ENCODE measurements at places on chromosomes 7 and 10.

DNA sequence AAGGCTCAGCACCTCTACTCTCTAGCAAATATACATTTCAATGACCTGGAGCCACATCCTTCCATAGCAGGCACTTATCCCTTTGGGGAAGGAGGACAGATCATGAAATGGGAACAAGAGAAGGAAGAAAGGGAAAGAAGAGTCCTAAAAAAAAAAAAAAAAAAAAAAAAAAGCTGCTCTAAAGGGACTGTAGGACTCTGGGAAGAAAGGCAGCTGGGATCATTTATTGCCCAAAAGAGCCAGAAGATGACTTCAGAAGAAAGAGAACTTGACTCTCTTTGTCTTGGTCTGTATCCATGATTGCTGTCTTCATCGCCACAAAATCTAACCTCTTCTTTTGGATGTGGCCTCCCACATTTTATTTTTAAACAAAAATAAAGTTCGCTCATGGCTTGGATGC, 203.6 kb upstream of the CELF2 start:
- no peak for DNase-seq

- no peak for DNase-seq
These were observed 20.8 kb downstream of the ZDHHC16 start for GRCh38 chr10:97466755-97467154.

GRCh38 chr7:41298409-41298808, 404.5 kb downstream of the INHBA start:
- DNase-seq, result no peak

DNA sequence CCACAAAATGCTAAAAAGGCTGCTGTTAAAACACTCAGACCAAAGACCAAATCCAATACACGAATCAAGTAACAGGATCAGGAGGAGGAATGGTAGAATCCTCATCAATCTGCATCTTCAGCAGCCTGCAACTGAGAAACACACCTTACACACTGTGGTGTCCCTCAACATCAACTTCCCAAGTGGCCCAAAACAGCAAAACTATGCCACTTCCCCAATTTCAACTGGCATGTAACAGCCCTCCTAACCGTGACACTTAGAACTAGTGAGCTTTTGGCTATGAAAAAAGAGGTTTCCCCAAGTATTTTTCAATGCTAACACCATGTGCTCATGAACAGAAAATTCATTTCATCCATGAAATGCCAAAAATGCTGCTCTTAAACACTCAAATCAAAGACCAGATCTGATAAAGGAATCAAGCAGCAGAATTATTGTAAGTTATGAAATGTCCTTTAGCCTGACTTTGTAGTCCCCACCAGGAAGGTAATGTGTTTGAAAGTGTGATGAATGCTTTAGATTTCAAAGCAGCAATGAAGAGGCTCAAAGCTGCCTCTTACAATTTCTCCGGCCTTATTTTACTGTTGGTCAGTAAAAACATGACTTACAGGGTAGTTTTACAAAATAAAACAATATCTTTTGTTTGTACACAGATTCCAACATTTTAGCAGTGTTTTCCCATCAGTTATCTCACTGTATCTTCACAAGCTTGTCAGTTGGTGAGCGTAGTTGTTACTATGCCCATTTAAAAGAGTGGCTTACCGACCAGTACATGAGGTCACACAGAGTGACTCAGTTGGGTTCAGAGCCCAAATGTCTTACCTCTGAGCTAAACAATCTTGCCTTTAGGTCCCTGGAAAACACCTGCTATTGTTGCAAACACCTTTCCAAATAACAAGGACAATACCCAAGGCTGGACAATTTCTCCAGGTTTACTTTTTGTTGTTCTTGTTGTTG, 65.7 kb upstream of the ASAH2 start:
- DNase-seq, result no peak

Measured in iPS DF 6.9 (cell line).